NCI-H1417 (cell line): ENCODE measurements at places on chromosomes 11 and 22.

GRCh38 chr11:117959438-117960149, 26.6 kb upstream of the IL10RA start:
- no peak for DNase-seq

GRCh38 chr11:45180179-45180847, 33.9 kb downstream of the PRDM11 start:
- peak; percentile 83 for DNase-seq

DNA sequence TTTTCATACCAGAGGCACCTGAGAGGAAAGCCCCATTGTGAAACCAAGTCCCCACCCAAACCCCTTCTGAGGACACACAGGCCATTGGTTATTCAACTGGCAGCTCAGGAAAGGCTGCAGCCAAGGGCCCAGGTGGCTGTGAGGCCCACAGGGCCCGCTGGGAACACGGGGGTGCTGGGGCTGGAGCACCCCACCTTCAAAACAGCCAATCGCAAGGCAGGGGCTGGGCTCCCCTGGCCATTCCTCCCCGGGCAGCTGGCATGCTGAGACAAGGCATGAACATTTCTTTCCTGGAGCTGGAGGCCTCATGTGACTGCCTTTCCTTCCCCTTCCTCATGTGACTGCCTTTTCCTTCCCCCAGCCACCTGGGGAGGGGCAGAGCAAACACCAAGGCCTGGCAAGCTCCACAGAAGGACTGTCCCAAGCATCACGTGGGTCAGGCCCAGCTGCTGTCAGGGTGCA, 76.9 kb downstream of the PIWIL3 start:
- no peak for DNase-seq

GRCh38 chr11:2818503-2818902, 67.1 kb downstream of the CDKN1C start:
- DNase-seq: no peak

GRCh38 chr22:44516841-44517240, 18.8 kb upstream of the RTL6 start:
- no peak for DNase-seq

GRCh38 chr22:32236970-32237369, 18.2 kb downstream of the SLC5A4 start:
- no peak for DNase-seq

DNA sequence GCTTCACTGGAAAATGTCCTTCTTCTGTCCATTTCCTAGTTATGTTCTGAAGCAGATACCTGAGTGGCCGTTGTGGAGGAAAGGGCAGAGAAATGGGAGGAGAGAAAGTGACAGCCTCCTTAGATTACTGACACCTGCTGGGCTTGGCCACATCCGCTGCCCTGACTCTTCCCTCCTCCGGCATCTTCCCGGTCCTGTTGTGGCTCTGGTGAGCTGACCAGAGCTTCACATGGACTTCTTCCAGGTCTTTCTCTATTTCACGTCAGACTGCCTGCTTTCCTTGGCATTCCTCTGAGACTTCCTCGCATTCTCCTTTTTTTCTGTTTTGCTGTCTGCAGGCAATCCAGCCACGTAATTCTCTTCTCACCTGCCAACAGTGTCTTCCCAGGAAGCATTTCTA, 138.7 kb upstream of the E2F8 start:
- no peak for DNase-seq

- no peak for DNase-seq
Observed at GRCh38 chr22:38710351-38710750, 4.6 kb downstream of the GTPBP1 start.

DNA sequence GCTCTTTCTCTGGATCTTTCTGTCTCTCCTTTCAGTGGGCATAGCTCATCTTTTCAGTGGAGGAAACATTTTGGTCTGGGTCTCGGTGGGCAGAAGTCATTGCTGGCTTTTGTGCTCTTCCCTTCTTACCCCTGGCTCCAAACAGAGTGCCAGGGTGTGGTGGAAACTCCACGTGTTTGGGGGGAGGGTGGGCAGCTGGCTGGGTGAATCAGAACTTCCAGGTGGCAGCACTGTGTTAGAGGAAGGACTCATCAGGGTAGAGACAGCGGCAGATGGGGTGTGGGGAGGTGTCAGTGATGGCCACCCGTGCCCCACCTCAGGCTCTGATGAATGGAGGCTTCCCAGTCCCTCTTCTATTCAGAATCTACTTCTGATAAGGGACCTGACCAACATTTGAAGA, 114.0 kb downstream of the GRIK4 start:
- DNase-seq: no peak

GRCh38 chr11:6443269-6444003, 2.6 kb upstream of the HPX start:
- peak; percentile 47 for DNase-seq

DNA sequence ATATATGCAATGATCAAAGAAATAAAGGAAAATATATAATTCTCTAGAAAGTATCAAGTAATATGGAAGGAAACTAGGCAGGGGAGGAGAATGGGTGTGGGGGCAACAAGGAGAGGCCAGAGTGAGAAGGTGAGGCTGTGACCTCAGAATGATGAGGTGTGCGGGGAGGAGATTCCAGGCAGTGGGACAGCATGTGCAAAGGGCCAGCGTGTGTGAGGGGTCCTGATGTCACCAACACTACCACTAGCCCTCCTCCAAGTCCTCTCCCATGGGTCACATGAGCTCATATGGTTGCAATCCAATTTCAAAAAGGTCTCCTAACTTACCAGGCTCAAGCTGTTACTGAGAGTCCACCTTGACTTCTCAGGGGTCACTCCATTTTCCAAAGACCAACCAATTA, 463.9 kb downstream of the MN1 start:
- DNase-seq: no peak

- DNase-seq: peak; percentile 5
Observed at GRCh38 chr11:24734742-24735237, 237.9 kb downstream of the LUZP2 start.

DNA sequence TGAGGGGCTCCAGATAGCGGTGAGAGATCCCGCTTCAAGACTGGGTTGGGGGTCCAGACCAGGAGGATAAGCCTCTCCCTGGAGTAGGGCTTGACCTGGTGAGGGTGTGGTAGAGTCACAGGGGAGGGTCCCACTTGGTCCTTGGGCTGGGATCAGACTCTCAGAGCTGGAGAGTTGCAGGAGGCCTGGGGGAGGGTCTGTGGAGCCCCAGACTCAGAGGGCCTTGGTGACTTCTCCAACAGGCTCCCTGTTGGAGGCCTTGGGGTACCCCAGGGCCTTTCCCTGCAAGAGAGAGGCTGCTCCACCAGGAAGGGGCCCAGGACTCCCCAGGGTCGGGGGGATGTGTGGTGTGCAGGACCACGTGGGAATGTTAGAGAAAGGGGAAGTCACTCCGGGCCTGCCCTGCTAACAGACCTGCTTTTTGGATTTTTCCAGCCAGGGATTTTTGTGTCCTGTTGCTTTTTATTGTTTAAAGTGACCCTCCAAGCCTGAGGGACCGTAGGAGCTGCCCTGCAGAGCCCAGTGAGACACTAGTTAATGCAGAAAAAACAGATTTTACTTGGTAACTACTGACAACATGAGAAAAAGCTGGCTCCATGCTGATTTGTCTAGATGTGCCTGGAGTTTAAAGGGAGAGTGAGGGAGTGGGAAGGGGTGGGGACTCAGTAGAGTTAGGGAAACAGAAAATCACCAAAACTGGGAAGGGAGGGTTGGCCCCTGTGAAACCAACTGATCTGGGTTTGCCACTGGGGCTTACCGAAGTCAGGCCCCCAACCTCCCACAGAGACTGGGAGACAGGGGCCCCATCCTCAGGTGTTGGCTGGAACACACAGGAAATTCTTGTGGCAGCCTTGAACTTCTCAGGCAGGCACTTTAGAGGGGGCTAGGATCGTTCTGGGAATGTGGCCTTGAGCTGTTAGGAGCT, 801 bp upstream of the TXNRD2 start:
- DNase-seq: no peak

- no peak for DNase-seq
Observed at GRCh38 chr22:29811377-29811776, 26.7 kb downstream of the ASCC2 start.

DNA sequence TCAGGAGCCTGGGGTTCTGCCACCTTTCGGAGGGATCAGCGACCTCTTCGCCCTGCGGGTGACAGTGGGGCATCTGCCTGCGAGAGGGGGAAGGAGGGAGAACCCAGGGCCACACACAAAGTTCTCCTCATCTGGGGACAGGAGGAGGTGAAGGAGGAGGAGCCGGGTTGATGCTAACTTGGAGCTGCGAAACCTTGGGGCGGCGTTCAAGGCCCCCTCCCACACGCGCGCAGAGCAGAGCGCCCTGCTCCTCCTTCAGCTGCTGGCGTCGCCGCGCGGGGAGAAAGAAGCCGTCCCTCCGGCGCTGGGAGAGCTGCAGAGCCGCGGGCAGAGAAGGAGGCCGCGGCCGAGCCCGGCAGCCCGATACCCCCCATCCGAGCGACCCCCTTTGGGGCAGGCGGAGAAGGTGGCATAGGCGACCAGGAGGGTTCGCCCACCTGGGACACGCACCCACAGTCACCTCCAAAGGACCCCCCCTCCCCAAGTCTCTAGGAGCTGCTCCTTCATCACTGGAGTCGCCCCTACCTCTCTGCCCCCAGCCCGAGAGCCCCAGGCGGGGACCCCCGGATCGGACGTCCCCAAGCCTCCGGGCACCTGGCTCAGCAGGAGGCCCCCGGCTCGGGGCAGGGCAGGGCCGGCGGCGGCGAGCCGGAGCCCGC, at the start of gene RASD2:
RASD2 (plus strand) TSS at position 237 of the 659 bp plus-strand sequence. CDS start 5,979 bp downstream, outside the sequence.
- DNase-seq: peak; percentile 61

DNA sequence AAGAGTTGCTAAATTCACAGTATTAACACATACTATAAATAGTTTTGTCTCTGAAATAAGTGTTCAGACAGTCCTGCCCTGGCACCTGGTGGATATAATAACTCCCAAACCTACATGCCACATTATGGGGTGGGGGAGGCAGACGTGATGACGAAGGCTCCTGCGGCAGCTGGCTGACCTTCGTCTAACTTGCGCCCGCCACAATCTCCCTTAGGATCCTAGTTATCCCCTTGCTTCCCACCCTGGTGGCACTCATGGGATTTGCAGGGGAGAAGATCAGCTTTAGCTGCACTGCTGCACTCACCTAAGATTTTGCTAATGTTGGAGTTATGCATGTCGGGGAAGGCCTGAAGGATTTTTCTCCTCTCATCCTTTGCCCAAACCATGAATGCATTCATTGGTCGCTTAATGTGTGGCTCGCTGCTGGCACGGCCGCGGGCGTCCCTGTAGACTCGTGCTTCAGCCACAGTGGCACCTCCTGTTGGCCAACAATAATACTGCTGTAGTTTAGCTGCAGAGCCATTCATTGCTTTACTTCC, 367.6 kb downstream of the SOX6 start:
- DNase-seq: no peak

DNA sequence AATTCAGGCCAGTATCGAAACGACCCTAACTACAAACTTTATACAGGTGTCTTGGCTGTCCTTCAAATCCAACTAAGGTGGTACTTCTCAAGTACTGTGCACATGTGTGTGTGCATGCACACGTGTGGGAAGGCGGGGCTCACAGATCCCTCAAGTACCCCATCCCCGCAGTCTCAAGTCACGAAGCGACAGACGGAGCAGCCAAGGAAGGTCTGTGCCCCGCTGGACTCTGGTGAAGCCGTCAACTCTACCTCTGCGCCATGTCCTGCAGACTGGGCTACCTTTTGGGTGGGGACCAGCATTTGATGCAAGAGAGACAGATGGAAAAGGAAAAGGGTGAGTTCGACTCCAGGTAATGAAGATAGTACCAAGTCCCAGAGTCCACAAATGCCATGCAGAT, 169.0 kb downstream of the CRYBB2 start:
- DNase-seq: no peak

- DNase-seq: no peak
Observed at GRCh38 chr22:37467391-37467955, 18.7 kb downstream of the MFNG start.

DNA sequence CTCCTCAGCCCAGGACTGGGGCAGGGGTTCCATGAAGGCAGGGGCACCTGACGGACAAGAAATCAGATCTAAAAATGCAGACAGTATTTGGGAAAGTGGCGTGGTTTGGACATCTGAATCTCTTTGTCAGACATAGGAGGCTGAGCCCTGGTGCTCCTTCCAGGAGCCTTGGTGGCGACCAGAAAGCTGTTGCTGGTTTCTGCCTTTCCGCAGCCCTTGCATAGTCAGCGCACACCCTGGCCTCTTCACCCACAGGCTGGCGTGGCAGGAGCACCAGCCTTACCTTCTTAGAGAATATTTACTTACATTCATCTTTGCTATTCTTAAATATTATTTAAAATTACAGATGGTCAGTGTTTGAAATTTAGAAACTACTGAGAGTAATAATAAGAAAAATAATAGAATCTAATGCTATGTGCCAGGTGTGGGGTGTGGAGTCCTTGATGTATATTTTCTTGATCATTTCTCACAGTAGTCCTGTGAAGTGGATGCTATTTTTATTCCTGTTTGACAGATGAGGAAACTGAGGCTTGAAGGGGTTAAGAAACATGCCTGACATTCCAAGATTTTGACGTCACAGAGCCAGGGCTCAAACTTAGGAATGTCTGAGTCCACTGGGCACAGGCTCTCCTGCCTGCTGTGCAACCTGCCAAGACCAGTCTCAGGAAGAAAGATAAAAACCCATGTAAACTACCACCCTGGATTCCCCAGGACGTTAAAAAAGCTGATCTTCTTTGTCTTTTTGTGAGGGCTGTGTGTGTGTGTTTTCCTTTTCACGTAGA, 51.6 kb downstream of the TBC1D22A start:
- no peak for DNase-seq

GRCh38 chr22:23394525-23395326, 185.4 kb downstream of the IGLL1 start:
- no peak for DNase-seq

DNA sequence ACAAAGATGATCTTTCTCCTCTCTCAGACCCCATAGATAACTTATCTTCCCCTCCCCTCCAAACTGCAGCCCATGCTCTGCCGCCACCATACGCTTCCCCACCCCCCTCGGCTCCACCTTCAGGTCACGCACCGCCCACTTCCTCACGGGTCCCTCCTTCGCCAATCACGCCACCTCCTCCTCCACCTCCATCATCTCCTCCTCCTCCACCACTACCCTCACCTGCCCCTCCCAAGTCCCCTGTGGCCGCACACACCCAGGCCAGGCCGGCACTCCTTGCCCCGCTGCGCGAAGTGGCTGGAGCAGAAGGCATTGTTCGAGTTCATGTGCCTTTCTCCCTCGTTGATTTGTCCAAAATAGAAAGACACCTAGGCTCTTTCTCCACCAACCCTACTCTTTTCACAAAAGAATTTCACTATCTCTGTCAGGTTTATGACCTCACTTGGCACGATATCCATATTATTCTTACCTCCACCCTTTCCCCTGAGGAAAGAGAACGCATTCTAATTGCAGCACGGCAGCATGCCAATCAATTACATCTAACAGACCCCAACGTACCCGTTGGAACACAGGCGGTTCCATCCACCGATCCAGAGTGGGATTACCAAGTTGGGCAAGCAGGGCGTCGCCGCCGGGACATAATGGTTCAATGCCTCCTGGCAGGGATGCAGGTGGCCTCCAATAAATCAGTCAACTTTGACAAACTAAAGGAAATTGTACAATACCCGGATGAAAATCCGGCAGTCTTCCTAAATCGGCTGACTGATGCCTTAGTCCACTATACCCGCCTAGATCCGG, 12.3 kb upstream of the OR56A3 start:
- DNase-seq: no peak

- DNase-seq: no peak
Observed at GRCh38 chr22:28604966-28605761, 74.5 kb downstream of the TTC28 start.

GRCh38 chr11:36360318-36360717, 64.2 kb downstream of the PRR5L start:
- DNase-seq: no peak

- DNase-seq: no peak
Observed at GRCh38 chr11:57230316-57230715, 6.7 kb downstream of the APLNR start.
